ENCODE measurements at places on chromosomes 5 and 9.

- peak; percentile 82 for DNase-seq
These were observed at the start of gene DUSP1 for GRCh38 chr5:172770675-172771438. Gene DUSP1 (minus strand): TSS chr5:172771195. CDS start chr5:172770952, 243 bp downstream.

DNA sequence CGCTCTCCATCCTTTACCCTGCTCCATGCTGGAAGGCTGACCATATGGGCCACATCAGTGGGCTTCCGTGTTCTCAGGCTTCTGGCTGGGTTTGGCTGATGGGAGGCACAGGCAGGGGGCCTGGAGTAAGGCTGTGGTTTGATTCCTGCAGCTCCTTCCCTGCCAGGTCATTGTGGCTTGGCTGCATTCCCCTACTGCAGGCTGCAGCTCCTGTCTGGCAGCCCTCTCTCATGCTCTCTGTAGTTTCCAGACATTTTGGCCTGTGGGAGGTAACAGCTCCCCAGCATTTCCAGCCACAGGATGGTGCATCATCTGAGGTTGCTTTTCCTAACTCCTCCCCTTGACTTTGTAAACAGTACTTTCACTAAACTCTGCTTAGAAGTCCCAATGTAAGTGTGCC, 102.0 kb upstream of the PTPN3 start:
- DNase-seq, result peak; percentile 14

GRCh38 chr5:56088967-56089829, 94.4 kb upstream of the IL6ST start:
- peak; percentile 75 for DNase-seq

- DNase-seq, result no peak
These were observed 663.2 kb downstream of the TLR4 start for GRCh38 chr9:118367383-118367782.

GRCh38 chr9:27671636-27672035, 98.4 kb upstream of the C9orf72 start:
- no peak for DNase-seq

- no peak for DNase-seq
These were observed 79.1 kb upstream of the LMX1B start for GRCh38 chr9:126534431-126535186.
